ENCODE measurements at places on chromosomes 5 and 9. TPM values are rescaled to one million over a fixed set of nuclear protein-coding genes. Genes with fewer than 3 reads are reported as not detected.

SHROOM1 gene
- total RNA-seq, result 3.6 TPM

- DNase-seq, result no peak
These were observed 63.9 kb upstream of the TGFBR1 start for GRCh38 chr9:99040911-99041582.

DNA sequence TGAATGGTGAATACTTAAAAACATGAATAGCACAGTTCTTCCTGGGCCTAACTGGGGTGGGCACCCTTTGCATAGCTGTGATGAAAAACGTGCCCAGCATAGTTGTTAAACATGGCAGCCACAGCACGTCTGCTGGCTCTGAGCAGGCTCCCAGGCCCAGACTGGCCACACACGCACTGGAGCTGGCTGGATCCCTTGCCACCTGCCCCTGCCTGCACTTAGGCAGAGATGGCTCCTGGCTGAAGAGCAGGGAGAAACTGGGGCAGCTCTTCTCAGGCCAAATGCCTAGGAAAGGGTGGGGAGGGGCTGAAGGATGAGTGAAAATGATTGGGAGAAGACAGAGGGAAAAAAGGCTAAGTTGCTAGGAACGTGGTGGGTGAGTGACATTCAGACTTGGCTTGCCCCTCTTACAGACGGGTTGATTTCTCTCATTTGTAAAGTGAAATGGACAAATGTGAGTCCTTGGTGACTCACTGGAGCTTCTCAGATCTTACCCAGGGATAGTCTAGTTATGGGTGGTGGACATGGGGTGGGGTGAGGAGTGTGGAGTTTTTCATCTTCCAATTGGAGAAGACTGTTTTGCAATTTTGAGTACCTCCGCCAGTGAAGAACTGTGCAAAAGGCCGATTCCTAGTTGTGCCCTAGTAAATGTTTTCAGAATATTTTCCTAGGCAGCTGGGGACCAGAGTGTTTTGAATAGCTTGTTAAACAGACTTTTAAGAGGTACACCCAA is 42.4 kb downstream of the TRIO start:
- no peak for DNase-seq

DNA sequence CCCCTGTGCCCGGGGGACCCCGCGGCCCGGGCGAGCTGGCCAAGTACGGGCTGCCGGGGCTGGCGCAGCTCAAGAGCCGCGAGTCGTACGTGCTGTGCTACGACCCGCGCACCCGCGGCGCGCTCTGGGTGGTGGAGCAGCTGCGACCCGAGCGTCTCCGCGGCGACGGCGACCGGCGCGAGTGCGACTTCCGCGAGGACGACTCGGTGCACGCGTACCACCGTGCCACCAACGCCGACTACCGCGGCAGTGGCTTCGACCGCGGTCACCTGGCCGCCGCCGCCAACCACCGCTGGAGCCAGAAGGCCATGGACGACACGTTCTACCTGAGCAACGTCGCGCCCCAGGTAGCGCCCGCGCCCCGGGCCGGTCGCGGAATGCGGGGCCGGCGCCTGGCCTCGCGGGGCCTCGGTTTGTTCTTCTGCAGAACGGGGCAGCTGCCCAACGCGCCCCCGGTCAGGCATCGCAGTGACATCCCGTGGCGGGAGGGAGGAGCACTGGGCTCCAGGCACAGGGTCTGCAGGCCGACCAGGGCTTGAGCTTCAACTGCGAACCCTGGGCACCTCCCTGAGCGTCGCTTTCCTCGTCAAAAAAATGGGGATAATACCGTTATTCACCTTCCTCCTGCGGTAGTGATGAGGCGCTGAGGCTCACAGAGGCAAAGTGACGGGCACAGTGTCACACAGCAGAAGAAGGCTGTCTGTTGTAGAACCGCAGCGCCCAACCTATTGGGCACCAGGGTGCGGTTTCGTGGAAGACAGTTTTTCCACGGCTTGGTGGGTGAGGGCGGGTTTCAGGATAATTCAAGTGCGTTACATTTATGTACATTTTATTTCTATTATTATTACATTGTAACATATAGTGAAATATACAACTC is 777 bp downstream of the ENDOG start:
- DNase-seq, result peak; percentile 75

DNA sequence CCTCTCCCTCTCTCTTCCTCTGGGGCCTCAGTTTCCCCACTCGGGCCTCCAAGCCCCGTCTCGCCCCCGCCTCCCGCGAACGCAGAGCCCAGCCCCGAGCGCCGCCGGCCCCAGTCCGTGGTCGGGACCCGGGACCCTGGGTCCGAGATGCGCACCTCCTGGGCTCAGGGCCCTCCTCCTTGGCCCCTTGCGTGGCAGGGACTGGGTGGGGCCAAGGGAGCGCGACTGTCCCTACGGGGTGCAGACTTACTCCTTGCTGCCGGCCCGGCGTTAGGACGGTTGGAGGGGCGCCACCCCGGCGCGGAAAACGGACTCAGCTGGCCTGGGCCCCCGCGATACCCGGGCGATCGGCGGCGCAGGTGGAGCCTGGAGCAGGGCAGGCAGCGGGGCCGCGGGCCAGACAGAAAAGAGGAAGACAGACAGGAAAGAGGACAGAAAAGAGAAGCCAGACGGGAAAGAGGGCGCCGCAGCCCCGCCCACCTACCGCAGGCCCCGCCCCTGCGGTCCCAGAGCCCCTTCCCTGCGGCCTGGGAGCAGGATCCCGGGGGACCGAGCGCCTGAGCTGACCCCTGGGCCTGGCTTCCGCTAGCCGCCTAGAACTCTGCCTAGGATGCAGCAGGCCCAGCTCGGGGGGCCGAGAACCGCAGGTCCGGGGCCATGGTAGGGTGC is at the start of gene GBGT1:
TSS of gene GBGT1 (minus strand) at position 411 of the 669 bp plus-strand sequence. CDS start 1,502 bp downstream, outside the sequence.
- DNase-seq, result peak; percentile 90

GRCh38 chr5:38396766-38397165 is 138.4 kb downstream of the EGFLAM start:
- no peak for DNase-seq

- DNase-seq, result no peak
These were observed 235.5 kb downstream of the SLIT3 start for GRCh38 chr5:169065400-169065799.

Data from Right ventricle myocardium superior (tissue), 1 donor.